Activated CD4-positive, alpha-beta T cell treated with anti-CD3 and anti-CD28 coated beads for 4 hours (primary cell): ENCODE measurements at places on chromosomes 2 and 18.

DNA sequence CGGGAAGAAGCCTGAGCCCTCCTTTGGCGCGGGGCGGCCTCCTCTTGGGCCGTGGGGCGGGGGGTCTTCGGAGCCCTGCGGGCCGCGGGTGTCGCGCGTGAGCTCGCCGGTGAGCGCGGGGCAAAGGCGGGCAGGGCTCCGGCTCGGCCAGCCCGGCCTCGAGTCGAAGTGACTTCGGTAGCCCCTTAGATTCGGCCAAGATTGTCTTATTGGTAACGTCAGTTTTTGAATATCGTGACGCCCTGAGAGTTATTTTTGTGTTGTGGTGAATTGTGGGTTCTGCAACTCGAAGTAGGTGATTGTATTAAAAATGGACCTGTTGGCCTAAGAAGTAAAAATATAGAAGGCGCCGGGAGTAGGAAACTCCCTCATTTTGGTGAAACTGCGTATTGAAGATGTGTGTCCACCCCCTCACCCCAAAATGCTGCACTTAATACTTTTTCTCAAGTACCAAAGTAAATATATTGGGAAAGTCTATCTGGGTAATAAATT is 669 bp downstream of the MARCHF7 start:
- no peak for DNase-seq

DNA sequence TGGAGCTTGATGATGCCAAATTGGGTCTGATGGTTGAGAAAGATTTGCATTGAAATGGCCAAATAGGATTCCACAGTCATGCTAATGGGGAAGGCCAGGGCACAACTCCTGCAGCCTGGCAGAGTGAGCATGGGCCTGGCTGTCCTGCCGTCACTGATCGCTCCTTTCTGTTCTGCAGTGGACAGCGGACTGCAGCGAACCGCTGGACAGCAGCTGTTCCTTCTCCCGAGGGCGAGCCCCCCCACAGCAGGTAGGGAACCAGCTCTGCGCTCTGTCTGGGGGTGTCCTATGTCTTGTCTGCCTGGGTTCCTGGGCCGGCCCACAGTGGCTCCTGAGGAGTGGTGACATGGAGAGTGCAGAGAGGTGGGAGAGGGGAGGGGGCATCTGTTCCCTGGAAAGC is 97.6 kb downstream of the CTIF start:
- DNase-seq = no peak

- DNase-seq = no peak
These were observed 36.1 kb downstream of the OTX1 start for GRCh38 chr2:63086687-63087086.

GRCh38 chr2:10357193-10358169 is 54.8 kb downstream of the HPCAL1 start:
- DNase-seq = no peak

DNA sequence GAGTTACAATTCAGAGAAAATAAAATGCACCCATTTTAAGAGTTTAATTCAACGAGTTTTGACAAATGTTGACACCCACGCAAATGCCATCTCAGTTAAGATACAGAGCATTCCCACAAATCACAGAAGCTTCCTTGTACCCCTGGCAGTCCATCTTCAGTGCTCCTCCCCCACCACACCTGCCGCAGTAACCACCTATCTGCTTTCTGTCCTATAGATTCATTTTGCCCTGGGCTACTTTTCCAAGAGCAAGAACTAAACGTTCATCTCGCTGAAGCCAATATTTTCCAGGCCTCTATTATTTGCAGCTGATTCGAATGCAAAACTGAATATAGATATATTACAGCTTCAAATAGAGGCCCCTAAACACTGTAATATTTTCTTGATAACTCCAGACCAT is 13.4 kb upstream of the HPCAL1 start:
- DNase-seq = no peak

DNA sequence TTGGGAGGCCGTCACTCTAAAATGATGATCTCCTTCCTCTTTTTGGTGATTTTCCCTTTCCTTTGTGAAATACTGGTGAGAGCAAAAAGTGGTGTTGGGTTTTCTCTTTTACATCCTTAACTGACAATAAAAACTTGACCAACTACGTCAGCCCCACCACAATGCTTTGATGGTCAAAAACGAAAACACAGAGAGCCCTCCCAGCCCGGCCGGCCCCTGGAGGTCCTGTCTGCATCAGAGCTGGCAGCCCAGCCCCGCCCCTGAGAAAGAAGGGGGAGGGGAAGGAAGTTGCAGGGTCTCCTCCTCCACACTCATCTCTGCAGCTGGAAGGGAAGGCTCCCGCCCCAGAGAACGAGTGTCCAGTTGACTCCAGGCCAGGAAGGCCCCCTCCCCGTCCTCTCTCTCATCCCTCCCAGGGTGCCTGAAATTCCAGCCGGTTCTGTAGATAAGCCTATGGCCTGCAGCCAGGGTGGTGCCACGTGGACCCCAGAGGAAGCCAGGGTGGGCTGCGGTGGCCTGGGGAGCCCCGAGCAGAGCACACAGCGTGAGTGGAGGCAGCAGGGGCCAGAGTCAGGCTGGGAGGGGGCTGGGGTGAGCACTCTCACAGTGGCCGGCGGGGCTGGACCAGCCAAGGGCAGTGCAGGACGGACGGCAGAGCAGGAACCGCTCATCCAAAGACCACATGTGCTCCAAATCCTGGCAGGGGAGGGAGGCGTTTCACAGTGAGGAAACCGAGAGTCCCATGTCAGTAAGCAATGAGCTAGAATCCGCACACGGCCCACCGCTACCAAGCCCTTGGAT is 19.8 kb downstream of the BIN1 start:
- DNase-seq = no peak

GRCh38 chr2:10424051-10424450 is 24.1 kb downstream of the ODC1 start:
- no peak for DNase-seq

- no peak for DNase-seq
These were observed 219.6 kb downstream of the INSIG2 start for GRCh38 chr2:118307864-118308263.

- DNase-seq = peak; percentile 50
These were observed 138.8 kb downstream of the MCFD2 start for GRCh38 chr2:46776687-46777327.

DNA sequence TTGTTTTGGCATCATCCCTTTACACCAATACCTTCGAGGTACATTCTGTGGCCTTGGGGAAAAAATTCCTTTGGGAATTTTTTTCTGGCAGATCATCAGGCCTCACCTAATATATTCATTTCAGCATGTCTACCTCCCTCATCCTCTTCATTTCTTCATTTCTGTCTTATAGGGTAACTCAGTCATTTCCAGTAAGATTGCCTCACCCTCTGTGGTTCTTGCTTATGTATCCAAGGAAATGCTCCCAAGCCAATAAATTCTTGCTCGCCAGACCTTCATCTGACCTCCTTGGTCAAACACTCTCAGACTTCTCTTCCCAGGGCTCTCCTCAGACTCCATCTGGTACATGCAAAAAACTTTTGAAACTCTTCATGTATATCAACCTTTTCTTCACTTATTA is 265.6 kb downstream of the TMX3 start:
- DNase-seq = no peak

- DNase-seq = no peak
These were observed 432.1 kb downstream of the LPIN1 start for GRCh38 chr2:12178289-12179080.

DNA sequence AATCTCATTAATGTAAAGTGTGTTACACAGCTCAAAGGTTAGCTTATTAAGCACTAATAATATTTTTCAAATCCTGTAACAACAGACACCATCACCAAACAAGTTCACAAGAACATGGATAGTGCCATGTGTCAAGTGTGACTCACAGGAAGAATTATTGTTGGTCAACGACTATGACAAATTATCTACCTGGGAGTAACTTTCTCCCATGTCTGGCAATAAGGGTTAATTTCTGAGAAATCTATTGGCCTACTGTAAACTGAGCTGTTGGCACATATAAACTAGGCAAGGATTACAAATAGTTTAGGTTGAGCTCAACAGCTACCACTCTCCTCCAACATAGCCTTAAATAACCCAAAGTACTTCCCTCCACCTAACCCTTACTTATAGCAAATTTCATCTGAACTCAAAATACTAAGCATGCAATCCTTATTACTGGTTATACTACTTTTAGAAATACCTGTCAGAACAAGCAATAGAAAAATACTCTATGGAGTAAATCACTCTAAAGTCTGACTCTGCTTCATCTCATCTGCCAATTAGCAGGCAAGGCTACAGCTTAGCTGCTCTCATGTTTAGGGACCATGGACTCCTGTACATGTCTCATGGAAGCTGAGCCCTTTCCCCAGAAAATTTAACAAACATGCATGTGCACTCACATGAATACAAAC is 223.0 kb downstream of the NBAS start:
- DNase-seq = no peak

GRCh38 chr2:224584111-224584784 is 915 bp downstream of the CUL3 start:
- peak; percentile 22 for DNase-seq

GRCh38 chr2:142973160-142973821 is 95.8 kb downstream of the KYNU start:
- no peak for DNase-seq

- no peak for DNase-seq
These were observed 347.5 kb downstream of the CELF4 start for GRCh38 chr18:37218022-37218590.

- DNase-seq = no peak
These were observed 190.0 kb downstream of the ALPK2 start for GRCh38 chr18:58438958-58439300.

GRCh38 chr2:43889416-43889815 is 50.6 kb downstream of the ABCG8 start:
- no peak for DNase-seq

DNA sequence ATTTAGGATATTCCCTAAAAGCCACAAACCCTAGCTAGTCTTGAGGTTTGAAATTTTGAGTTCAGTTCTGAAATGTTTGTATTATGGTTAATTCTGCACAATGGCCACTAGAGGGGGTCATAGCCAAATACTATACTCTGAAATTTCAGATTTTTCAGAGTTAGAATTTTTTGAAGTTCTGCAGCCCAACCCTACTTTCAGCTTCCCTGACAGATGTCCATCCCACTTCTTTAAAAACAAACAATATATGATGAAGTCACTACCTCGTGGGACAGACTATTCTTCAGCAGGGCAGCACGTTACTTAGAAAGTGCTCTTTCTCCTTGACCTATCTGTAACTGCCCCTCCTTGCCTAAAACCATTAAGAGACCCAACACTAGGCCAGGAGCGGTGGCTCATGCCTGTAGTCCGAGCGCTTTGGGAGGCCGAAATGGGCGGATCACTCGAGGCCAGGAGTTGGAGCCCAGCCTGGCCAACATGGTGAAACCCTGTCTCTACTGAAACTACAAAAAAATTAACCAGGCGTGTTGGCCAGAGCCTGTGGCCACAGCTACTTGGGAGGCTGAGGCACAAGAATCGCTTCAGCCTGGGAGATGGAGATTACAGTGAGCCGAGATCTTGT is 48.2 kb upstream of the PAPOLG start:
- no peak for DNase-seq

DNA sequence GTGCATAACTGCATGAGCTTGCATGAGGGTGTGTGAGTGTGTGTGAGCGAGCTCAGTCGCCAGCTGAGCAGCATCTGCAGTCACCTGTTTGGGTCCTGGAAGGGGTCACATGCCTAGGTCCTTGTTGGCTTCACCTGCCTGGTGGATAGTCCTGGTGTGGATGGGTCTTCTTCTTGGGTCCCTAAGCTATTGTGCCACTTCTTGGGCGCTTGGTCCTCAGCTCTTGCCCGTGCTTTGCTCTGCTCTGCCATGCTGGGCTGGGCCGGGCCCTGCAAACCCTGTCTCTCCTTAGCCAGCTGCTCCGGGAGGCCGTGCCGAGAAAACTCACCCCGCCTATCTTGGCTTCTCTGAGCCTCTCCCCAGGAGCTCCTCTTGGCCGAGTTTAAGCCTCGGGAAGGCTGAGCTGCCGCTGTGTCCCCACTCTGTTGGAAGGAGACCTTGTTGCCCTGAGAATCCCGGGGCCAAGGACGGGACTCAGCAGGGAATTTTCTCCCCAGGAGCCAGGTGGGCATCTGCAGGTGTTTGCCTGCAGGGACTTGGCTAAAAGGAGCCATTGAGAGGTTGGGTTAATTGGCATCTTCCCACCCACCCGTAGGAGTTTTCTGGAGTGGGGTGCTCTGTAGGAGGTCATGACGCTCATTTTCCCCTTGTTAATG is 300.8 kb downstream of the NDUFA10 start:
- no peak for DNase-seq

- no peak for DNase-seq
These were observed 3.0 kb upstream of the INPP1 start for GRCh38 chr2:190340369-190340768.

DNA sequence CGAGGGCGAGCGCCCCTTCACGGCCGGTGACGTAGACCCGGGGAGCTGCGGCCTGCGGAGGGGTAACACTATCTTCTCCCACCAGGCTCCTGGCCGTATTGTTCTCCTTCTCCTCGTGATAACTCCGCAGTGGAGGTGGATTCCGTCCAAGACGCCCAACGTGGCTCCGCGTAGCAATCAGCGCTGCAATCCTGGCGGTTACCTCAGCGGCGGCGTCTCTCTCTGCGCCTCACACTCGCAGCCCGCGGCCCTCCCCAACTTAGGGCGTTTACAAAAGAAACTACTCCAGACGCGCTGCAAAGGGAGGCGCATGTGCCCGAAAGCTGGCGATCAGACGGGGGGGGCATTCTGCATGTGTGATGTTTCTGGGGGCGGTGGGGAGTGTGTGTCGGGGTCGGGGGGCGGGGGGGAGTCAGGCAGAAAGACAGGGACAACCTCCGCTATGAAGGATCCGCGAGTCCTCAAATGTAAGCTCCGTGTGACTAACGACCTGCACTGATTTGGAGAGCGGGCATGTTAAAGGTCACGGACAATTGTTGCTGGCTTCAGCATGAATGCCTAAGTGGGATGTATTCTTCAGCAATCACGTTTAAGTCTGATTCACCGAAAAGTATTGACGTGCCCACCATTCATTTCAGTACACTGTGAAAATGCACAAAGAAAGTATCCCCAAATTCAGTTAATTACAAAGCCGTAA is 1.3 kb upstream of the ZNF516 start:
- DNase-seq = peak; percentile 34

GRCh38 chr18:68662754-68663153 is 52.2 kb downstream of the TMX3 start:
- DNase-seq = no peak

GRCh38 chr2:239300871-239301735 is 99.7 kb downstream of the HDAC4 start:
- DNase-seq = no peak

DNA sequence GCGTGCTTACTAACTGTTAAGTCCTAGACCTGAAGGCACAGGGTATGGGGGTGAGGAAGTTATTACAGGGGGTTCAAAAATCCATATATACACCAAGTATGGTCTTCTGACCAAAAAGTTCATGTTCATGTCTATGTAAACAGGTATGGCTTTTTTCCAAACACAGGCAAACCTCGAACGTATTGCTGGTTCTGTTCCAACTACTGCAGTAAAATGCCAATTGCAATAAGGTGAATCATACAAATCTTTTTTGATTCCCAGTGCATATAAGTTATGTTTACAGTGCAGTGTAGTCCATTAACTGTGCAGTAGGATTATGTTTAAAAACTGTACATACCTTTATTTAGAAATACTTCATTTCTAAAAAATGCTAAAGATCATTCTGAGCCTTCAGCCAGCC is 245.3 kb upstream of the LRRTM1 start:
- DNase-seq = no peak

GRCh38 chr2:156023229-156023869 is 309.2 kb downstream of the NR4A2 start:
- DNase-seq = no peak

GRCh38 chr2:121858369-121858768 is 102.9 kb downstream of the TSN start:
- DNase-seq = no peak

GRCh38 chr2:14761118-14761517 is 128.6 kb downstream of the LRATD1 start:
- DNase-seq = no peak
